Ureter (tissue), 1 donor: ENCODE measurements at places on chromosomes 1 and 21.
A peak's percentile ranks its signal among the peaks of the same experiment; 100 is the strongest.

GRCh38 chr1:210340311-210340710, 11.6 kb downstream of the HHAT start:
- no peak for DNase-seq

GRCh38 chr1:22705586-22705985, 5.1 kb upstream of the EPHB2 start:
- DNase-seq: no peak

DNA sequence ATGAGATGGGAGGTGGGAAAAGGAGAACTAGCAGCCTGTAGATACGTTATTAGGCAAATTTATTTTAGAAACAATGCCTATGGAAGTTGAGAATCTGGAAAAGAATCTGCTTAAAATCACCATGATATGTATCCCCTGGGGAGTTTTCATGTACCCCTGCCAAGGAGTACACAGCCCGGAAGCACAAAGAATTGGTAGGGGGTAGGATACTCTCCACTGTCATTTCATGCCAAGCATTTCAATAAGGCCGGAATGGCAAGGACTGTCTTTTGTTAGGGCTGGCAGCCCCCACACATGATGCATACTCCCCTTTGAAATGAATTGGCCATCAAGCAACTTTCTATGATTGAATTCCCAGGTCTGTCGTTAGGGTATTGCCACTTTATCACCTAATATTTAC, 111.5 kb upstream of the APP start:
- no peak for DNase-seq

DNA sequence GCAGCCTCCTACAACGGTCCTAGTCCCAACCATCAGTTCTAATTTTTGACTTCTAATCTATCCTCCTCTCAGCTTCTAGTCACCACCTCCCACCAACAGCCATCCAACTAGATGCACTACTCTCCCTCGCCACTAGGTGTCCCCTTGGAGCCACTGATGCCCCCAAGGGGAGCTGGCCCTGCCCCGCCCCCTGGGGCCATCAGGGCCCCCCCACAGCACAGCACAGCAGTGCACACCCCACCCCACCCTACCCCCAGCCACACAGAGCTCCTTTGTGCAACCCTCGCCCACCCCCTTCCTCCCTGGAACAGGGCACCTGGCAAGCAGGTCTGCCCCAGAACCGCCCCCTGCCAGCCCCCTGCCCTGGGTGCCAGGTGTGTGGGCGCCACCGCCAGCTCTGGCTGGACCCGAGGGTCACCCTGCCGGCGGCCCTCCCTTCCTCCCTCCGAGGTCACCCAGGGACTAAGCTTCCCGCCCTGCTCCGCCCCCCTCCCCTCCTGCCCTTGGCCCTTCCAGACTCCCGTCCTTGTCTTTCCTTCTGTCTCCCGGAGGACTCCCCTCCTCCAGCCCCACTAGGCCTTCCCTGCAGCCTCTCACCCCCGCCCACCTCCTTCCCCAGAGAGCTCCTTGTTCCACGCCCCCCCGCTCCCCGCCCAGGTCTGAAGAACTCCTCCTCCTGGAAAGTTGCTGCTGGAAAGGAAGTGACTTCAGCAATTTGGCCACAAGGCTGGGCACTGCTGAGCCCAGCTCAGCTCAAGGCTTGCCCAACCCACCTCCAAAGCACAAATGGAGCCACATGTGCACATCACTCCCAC, 47.0 kb downstream of the AHDC1 start:
- DNase-seq: peak; percentile 93

DNA sequence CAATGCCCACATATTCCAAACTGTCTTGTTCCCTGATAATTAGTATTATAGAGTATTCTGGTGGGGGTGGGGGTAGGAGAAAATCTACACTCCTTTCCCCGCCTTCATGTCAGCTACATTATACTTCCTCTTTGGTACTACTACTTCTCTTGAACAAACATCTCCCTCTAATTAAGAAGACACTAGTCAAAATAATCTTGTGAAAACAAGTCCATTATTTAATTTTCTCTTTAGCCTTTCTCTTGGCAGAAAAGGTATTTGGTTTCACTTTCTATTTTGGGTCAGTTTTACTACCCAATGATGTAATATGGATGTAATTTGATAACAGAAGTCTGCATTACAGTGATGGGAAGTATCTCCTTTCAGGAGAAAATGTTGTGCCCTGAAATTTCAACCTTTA, 22.5 kb downstream of the NTMT2 start:
- no peak for DNase-seq

DNA sequence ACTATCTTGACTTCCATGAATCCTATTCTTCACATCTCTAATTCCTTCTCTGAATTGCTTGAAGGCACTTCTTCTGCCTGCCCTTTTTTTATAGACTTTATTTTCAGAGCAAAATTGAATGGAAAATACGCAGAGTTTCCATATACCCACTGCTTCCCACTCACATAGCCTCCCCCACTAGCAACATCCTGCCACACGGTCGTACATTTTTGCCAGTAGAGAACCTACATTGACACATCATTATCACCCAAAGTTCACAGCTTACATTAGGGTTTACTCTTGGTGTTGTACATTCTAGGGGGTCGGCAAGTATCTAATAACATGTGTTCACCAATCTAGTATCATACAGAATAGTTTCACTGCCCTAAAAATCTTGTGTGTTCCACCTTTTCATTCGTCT, 12.3 kb downstream of the EEIG2 start:
- DNase-seq: no peak

- no peak for DNase-seq
Observed at GRCh38 chr21:27719226-27719625, 752.3 kb upstream of the ADAMTS5 start.

GRCh38 chr1:44223187-44223610, 9.9 kb downstream of the DMAP1 start:
- DNase-seq: no peak

DNA sequence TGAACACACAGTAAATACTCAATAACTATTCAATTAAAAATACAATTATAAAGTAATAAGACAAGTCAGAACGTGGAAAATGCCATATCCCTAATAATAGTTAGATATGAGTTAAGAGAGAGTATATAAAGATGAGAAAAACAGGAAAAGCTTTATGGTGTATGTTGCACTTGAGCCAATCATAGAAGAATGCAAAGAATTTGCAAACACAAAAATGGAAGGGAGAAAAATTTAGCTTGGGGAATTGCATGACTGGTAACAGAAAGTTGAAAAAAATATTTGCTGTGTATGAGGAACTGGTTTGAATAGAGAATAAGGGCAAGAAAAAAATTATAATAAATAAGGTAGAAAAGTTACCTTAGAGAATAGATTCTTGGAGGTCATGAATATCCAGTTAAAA, 739.6 kb upstream of the CXADR start:
- no peak for DNase-seq

- DNase-seq: no peak
Observed at GRCh38 chr1:232891071-232891470, 59.3 kb upstream of the NTPCR start.

GRCh38 chr1:207876131-207876530, 34.8 kb downstream of the CD34 start:
- DNase-seq: no peak

DNA sequence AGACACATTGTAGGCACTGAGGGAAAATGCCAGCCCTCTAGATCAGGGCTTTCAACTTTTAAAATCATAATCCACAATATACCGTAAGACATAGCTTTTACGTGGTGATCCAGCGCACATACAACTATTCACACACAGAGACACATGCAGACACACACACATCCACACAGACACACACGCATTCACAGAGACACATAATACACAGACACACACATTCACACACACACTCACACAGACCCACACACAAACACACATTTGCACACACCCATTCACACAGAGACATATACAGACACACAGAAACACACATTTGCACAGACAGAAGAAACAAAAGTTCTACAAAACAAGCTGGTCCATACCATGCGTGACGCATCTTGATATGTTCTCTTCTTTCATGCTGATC, 244.5 kb downstream of the RHOU start:
- no peak for DNase-seq

DNA sequence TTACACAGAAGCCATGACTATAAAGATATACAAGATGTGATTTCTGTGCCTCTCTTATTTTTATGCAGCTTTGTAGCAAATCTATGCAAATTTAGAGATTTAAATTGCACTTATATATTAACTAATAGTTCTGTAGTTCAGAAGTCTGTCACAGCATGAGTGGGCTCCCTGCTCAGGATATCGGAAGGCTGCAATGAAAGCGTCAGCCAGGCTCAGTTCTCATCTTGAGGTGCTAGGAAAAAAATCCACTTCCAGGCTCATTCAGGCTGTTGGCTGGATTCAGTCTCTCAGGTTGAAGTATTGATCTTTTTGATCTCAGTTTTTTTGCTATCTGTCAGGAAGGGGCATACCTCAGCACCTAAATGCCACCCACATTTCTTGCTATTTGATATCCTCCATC, 487.4 kb upstream of the DEPDC1 start:
- DNase-seq: no peak

DNA sequence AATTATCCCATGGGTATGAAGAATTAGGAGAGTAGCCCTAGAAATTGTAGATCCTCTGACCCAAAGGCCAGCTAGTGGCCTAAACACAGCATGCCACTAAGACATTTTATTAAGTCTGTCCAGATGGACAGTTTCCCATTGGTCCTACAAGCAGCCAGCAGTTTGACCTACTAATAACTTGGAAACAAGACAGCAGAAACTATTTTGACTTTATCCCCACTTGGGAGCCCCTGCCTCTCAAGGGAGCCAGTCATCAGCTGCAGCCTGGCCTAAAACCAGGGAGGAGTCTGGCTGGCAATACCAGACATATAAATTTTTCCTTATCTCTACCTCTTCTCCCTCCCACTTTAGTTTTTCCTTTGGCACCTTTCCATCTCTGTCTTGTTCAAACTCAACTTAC, 222.6 kb upstream of the KCTD3 start:
- no peak for DNase-seq

DNA sequence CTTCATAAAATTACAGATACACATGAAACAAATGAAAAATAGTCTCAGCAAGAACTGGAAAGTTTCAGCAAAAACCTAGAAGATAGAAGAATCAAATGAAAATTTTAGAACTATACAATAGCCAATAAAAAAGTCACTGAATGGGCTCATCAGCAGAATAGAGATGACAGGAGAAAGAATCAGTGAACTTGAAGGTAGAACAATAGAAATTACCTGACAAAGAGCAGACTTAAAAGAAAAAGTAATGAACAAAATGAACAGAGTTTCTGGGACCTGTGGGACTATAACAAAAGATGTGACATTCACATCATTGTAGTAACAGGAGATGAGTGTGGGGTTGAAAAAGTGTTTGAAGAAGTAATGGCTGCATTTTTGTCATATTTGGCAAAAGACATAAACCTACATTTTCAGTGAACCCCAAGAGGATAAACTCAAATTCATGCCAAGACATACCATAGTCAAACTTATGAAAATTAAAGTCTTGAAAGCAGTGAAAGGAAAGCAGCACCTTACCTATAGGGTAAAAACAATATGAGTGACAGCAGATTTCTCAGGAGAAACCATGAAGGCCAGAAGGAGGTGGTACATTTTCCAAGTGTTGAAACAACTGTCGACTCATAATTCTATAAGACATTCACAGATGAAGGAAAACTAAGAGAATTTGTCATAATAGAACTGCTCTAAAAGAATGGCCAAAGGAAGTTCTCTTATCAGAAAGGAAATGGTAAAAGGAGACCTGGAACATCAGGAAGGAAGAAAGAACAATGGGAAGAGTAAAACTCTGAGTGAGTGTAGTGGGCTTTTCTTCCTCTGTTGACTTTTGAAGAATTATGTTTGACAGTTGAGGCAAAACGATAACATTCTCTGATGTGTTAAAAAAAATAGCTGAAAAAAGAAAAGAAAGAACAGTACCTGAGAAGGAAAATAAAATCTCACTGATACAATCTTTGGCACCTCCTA, 23.5 kb downstream of the NTPCR start:
- DNase-seq: no peak

- DNase-seq: no peak
Observed at GRCh38 chr1:19273106-19273843, 15.3 kb downstream of the AKR7A3 start.

DNA sequence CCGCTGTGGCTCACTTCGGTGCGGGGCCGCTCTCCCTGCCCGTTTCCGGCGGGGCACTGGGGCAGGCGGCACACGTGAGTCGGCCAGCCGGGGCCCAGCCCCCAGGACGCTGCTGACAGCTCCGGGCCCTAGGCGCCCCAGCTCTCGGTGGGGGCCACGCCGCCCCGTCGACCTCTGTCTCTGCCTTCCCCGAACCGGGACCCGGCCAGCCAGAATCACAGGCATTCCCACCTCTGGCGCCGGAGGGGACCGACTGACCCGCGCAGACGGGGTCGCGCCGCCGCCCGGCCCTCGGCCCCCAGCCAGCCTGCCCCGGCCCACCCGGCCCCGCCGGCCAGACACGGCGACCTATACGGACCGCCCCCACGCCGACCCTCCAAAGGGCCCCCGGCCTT, 755 bp downstream of the SCMH1 start:
- DNase-seq: peak; percentile 59

DNA sequence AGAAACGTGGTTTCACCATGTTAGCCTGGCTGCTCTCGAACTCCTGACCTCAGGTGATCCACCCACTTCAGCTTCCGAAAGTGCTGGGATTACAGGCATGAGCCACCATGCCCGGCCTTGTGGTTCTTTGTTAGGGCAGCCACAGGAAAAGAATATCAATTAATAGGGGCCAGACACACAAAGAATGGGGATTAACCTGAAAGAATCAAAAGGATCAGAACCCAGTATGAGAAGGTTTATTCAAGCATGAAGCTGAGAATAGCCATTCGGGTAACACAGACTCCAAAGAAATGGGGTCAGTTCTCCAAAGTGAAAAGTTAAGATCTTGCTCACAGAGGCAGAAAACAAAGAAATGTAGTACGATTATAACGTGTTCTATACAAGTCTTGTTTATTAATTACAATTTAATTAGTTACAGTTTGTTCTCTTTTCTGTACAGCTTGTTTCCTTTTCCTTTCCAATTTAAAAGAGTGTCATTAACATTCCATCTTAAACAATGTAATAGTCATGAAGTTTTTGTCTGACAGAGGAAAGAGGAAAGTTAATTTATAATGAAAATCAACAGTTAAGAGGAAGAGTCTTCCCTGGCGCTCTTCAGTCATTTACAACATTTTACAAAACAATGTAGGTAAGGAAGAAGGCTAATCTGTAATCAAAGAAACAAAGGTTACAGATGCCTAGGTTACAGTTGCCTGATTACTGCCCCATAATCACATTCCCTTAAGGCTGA, 51.3 kb upstream of the SLC45A1 start:
- no peak for DNase-seq

- no peak for DNase-seq
Observed at GRCh38 chr1:7608628-7609305, 162.3 kb upstream of the VAMP3 start.
